ENCODE measurements at places on chromosomes 5 and 9.
A peak's percentile ranks its signal among the peaks of the same experiment; 100 is the strongest.

GRCh38 chr5:73983644-73984043 is 357.6 kb downstream of the ARHGEF28 start:
- no peak for DNase-seq

DNA sequence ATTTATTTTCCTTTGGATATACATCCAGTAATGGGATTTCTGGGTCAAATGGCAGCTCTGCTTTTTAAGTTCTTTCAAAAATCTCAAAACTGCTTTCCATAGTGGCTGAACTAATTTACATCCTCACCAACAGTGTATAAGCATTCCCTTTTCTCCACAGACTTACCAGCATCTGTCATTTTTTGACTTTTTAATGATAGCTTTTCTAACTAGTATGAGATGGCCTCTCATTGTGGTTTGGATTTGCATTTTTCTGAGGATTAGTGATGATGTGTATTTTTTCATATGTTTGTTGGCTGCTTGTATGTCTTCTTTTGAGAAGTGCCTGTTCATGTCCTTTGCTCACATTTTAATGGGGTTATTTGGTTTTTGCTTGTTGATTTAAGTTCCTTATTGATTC is 90.0 kb upstream of the HMHB1 start:
- DNase-seq: no peak

- DNase-seq: no peak
Measured at GRCh38 chr9:36971935-36972488, 62.1 kb downstream of the PAX5 start.

GRCh38 chr9:111872886-111873285 is 23.7 kb upstream of the UGCG start:
- no peak for DNase-seq

DNA sequence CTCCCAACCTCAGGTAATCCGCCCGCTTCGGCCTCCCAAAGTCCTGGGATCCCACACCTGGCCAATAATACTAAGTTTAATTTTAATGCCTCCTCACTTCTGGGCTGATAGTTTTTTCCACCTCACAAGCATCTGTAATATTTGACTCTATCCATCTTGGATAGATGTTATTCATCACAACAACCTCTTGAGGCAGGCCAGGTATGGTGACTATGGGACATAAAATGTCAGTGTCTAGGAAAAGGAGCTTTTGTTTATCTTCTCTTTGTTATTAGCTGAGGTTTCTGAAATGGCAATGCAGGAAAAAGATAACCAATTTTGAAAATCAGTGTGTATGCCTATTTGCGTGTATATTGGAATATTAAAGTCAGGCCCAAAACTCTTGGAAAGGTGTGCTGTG is 1.2 kb upstream of the CCDC69 start:
- no peak for DNase-seq

GRCh38 chr9:91905991-91906469 is 44.0 kb downstream of the ROR2 start:
- DNase-seq: no peak

- DNase-seq: peak; percentile 77
Measured at GRCh38 chr5:102583276-102584124, 84.7 kb upstream of the SLCO6A1 start.

- no peak for DNase-seq
Measured at GRCh38 chr5:362978-363765, 41.7 kb downstream of the AHRR start.

- no peak for DNase-seq
Measured at GRCh38 chr9:107932046-107932445, 442.5 kb upstream of the KLF4 start.

GRCh38 chr5:115947260-115947659 is 15.0 kb upstream of the LVRN start:
- DNase-seq: no peak

DNA sequence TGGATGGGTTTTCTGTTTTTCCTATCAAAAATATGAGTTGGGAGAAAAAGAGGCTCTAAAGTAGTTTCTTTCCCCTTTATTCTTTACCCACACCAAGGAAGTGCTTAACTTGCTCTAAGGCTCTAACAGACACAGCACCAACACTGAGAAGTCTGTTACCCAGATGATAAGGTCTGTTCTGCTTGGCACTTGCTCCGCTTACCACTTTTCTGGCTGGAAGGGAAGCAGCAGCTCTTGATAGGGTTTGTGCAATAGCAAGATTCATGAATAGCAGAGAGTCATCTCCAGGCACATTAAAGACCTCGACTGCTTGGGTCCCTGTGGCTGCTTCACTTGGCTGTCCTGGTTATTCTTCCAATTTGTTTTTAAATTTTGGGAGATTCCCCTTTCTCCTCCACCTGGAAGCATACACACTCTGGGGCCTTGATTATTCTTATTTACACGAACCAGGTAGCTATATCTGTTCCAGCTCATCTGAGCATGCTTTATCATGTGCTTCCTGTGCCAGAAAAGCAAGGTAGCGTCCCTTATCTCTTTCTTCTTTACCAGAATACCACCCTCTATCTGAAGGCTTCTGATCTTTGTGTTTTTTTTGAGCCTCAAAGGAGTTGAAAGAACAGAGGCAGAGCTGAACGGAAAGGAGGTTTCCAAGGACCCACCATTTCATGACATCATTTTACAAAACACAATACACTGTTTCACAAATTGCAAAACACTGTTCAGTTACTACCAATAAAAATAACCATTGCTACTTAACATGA is 24.8 kb downstream of the PPP3R2 start:
- DNase-seq: no peak

- DNase-seq: peak; percentile 43
Measured at GRCh38 chr5:123000731-123001130, 35.8 kb downstream of the PPIC start.

DNA sequence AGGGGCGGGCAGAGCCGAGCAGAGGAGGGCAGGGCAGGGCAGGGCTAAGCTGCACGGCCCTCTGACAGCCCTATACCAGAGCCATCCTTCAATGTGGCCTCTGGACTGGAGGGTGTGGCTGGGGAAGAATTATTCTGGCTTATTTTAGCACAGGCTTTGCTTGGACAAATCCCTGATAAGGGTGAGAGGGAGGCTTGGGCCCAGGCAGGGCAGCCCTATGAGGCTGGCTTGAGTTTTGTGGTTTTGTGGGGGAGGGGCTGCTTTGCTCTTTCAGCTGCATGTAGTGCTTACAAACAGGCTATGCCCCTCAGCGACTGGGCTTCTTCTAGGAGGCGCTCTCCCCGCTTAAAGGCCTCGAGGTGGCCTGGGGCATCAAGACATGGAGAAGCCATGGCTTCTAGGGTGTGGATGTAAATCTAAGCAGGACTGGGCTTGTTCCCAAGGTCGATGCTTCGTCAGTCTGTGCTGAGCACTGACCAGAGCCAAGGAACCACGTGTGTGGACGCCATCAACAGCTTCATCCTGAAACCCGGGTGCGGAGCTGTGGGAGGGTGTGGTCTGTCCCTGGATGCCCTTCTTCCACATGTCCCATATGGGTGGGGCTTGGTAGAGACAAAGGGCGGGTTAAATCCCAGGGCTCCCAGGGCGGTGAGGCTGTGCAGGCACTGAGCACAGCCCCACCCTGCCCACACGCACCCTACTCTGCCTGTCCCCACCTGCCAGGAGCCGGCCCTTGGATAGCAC is 45.7 kb upstream of the IPPK start:
- no peak for DNase-seq

- DNase-seq: no peak
Measured at GRCh38 chr9:119224431-119224830, 144.8 kb downstream of the BRINP1 start.

GRCh38 chr5:112061666-112062065 is 304.7 kb upstream of the NREP start:
- DNase-seq: no peak

- no peak for DNase-seq
Measured at GRCh38 chr5:22329683-22330082, 523.5 kb downstream of the CDH12 start.

DNA sequence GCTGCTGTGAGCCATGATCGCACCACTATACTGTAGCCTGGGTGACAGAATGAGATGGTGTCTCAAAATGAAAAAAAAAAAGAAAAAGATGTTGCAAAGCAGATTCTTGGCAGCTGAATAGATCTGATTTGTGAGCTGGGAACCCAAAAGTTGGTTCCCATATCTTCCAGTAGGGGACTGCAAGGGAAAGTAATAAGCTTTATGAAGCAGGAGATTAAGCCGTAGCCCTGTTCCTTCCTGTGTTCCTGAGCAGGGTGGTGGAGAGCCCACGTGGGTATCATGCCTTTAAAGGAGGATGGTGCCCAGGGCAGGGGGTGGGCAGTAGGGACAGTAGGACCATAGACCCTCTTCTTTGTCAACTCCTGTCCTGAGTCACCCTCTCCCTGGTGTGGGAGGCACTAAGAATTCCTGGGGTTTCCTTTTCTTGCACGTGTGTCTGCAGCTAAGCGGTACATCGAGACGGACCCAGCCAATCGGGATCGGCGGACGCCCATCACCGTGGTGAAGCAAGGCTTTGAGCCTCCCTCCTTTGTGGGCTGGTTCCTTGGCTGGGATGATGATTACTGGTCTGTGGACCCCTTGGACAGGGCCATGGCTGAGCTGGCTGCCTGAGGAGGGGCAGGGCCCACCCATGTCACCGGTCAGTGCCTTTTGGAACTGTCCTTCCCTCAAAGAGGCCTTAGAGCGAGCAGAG is 37.9 kb downstream of the STOM start:
- no peak for DNase-seq

DNA sequence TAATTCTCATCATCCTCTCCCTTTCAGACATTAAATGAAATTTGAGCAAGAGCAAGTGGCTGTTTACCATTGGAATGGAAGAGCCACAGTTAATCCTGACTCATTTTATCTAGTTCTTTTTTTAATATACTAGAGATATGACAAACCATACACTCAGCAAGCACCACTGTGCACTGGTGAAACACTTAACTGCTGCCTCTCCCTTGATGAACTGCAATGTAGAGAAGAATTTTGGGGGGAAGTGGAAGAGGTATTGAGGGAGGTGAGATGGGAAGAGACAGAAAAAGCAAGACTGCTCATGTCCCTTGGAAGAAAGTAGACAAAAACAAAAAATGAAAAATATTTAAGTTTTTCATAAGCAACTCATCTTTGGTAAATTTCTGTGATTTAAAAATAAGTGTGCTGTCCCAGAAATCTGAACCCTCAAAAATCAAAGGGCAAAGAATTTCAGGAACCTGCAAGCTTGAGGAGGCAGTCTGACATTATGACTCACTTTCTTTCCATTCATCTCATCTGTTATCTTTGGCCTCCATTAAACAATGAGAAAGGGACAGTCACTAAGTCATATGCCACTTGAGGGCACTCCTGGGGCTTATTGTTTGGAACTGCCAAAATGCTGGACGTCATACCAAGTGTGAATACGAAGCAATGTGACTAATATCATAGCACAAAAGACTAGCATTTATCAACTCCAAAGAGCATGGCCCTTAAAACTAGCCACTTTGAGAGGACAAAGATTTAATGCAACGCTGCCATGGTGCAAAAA is 566.8 kb upstream of the DMAC1 start:
- DNase-seq: no peak

- no peak for DNase-seq
Measured at GRCh38 chr5:77409870-77410621, 82.1 kb downstream of the WDR41 start.

DNA sequence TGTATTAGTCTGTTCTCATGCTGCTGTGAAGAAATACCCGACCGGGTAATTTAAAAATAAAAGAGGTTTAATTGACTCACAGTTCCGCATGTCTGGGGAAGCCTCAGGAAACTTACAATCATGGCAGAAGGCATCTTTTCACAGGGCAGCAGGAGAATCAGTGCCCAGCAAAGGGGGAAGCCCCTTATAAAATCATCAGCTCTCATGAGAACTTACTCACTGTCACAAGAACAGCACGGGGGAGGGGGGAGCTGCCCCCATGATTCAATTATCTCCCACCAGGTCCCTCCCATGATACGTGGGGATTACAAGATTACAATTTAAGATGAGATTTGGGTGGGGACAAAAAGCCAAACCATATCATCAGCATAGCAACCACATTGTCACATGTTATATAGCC is 102.5 kb downstream of the GPBP1 start:
- DNase-seq: no peak

GRCh38 chr9:91312717-91313325 is 48.9 kb downstream of the AUH start:
- no peak for DNase-seq

DNA sequence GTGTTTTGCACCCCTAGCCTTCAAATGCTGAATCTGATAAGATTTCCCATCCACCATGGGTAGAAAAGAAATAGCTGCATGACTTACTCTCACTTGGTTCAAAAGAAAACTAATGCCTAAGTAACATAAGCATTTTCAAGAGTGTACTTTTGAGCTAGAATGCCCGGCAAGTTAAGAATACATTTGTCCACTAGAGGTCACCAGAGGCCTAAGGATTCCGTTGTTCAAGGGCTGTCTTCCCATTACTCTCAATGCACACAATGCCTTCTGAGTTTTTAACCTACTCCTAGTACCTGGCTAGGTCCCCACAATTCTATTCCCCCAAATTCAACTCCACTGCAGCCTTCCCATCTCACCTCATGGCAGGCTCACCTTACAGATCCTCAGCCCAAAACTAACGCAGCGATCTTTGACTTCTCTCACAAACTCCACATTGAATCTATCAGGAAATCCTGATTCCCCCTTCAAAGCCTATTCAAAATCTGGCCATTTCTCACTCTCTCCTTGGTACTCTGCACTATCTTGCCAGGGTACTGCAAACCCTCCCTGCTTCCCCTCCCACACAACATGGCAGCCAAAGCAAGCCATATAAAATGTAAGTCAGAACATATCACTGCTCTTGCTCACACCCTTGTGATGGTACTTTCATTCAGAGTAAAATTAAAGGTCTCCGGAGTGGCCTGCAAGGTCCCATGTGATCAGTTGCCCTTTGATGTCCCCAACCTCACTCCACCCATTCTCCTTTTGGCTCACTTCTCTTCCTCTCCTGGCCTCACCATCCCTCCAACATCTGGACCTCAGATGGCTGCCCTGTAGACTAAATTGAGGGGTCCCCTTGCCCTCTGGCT is 13.4 kb downstream of the OXCT1 start:
- peak; percentile 66 for DNase-seq
